Cardiac fibroblast (primary cell): ENCODE measurements at places on chromosomes 2 and 18.

DNA sequence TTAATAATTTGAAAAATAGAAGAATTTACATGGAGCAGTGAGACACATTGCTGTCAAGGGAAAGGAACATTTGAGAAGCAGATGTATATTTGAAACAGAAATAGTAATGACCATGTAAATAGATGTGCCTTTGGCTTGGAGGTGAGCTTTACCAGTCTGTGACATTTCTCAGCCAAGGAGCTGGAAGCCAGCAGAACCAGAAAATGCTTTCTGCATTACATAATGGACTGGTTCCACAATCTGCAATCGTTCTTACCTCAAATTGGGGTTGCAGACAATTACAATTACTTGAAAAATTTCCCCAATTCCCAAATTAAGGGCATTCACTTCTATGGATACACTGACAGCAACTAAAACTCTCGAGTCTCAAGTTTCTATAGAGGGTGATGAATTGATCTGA is 59.7 kb downstream of the HNMT start:
- no peak for DNase-seq

- peak; percentile 22 for DNase-seq
These were observed 353.1 kb downstream of the RND3 start for GRCh38 chr2:150134223-150134857.

- DNase-seq: peak; percentile 41
These were observed 238.5 kb upstream of the FBXO11 start for GRCh38 chr2:48144777-48145176.

DNA sequence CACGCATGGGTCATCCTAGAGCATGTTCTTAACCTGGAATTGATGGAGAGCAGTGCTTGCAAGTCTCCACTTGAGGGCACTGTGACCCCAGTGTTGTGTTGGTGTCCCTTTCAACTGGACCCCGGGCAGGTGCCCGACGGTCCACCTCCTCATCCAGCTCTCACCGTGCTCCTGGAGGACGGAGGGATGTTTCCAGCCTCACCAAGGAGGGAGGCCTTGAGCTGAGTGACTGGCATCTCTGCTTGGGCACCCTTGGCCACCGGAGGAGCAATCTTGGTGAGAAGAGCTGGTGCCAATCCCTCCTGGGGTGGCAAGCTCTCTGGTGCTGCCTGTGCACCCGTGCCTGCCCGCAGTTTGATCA is 45.4 kb upstream of the ASB18 start:
- DNase-seq: peak; percentile 12

- DNase-seq: no peak
These were observed 180.8 kb downstream of the VAPA start for GRCh38 chr18:10094655-10095054.

GRCh38 chr2:239774142-239774462 is 251.0 kb downstream of the NDUFA10 start:
- DNase-seq: no peak

DNA sequence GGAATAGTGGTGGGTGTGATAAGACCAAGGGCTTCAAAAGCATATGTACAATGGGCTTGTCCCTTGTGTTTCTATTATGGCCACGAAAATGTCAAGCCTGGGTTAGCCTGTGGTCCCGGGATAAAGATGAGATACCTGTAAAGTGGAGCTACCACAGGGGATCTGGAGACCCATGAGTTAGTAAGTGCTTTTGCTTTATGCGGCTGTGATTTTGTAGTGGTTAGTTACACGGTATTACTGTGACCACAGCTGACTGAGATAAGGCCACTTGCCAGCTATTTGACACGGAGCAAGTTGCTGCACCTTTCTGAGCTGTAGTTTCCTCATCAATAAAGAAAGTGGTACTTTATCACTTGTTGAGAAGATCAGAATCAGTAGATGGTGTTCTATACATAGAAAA is 99.3 kb downstream of the PRELID3A start:
- no peak for DNase-seq

DNA sequence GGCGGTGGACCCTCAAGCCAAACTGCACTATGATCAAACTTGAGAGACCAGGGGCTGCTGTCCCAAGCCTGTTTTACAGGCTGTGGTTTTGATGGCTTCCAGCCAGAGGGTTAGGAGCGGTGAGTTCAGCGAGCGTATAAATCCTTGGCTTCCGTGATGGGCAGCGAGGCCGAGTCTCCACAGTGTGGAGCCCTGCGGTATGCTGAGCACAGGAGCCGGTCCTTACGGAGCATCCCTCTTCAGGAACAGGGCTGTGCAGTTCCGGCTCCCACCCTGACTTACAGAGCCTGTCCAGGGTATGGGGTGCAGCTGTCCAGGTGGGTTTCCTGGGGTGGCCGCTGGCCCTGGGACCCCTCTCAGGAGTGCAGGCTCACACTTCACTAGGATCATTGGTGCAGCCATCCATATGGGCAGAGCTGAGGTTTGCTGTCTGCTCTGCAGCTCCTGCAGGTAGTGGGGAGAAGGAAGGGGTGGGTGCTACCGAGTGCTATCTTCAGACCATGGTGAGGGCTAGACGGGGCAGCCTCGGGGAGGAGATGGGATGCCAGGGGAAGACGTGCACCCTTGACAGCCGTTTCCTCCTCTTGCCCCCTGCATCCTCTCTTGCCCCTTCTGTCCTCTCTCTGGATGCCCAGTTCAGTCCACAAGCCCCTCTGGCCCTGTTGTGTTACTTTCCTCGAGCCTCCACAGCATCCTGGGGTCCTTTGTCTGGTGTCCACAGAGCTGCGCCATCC is 104.3 kb downstream of the FAM210A start:
- no peak for DNase-seq

GRCh38 chr2:10297191-10297830 is 5.4 kb upstream of the HPCAL1 start:
- peak; percentile 23 for DNase-seq

GRCh38 chr2:218262631-218263586 is 2.1 kb downstream of the GPBAR1 start:
- no peak for DNase-seq

DNA sequence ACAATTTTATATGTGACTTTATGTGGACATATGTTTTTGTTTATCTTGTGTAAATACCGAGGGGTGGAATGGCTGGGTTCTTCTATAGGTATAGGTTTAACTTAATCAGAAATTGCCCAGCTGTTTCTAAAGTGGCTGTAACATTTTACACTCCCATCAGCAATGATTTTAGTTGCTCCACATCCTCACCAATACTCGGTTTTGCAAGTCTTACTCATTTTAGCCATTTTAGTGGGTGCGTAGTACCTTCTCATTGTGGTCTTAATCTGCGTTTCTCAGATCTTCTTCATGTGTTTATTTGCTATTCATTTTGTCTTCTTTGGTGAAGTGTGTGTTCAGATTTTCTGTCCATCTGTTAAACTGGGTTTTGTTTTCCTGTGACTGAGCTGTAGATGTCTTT is 95.4 kb upstream of the BCL2L11 start:
- DNase-seq: no peak
